Muscle of arm (tissue), 14 donors: ENCODE measurements at places on chromosomes 16 and 17. TPM values are rescaled to one million over a fixed set of nuclear protein-coding genes. Genes with fewer than 3 reads are reported as not detected.

DNA sequence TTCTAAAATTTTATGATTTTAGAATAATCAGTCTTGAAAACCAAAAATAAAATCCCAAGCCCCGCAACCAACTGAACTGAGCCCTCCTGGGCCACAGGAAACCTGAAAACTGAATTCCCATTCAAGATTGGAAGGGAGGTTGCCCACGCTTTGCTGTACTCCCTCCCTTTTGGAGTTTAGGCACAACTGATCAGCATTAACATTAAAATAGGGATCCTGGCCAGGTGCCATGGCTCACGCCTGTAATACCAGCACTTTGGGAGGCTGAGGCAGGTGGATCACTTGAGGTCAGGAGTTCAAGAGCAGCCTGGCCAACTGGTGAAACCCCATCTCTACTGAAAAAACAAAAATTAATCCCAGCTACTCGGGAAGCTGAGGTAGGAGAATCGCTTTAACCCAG is 52.7 kb upstream of the NETO2 start:
- DNase-seq = no peak

- DNase-seq = peak; percentile 79
Observed at GRCh38 chr17:32253117-32253611, 12.5 kb upstream of the RHBDL3 start.

DNA sequence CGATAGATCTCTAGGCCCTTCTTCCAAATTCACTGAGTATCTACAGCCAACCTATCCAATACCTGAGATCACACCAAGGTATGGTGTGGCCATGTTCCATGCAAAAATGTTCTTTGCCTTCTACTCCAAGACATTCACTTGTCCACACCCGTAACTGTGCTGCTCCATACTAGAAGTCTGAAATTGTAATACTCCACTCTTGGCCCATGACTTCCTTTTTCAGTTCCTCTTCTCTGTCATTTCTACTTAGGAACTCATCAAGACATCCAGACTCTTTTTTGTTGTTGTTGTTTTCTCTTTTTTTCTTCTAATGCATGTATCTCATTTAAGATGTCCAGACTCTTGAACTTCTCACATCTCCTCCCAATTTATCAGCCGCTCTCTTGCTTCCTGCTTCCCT is 42.5 kb upstream of the KSR1 start:
- DNase-seq = no peak

DNA sequence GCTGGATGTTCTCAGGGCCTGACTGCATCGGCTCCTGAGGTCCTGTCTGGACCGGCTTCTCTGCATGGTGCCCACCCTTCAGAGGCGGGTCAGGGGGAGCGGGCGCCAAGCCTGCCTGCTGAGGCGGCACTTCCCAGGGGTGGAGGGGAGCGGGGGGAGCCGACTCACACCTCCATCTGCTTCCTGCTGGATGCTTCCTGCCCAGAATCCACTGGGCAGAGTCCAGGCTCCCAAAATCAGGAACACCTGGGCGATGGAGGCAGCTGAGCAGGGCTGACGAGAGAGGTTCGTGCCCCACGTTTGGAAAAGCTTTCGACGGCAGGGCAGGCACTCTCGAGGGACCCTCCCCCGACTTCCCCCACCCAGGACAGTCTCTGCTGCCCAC is 42.2 kb downstream of the TIMM22 start:
- DNase-seq = no peak

- DNase-seq = no peak
Observed at GRCh38 chr16:67187175-67187890, 2.6 kb downstream of the EXOC3L1 start.

- peak; percentile 76 for DNase-seq
Observed at GRCh38 chr16:20763461-20764232, at the start of gene ACSM3. TSS of gene ACSM3 (plus strand) at chr16:20764014. CDS start at chr16:20770035, 6,021 bp downstream.

DNA sequence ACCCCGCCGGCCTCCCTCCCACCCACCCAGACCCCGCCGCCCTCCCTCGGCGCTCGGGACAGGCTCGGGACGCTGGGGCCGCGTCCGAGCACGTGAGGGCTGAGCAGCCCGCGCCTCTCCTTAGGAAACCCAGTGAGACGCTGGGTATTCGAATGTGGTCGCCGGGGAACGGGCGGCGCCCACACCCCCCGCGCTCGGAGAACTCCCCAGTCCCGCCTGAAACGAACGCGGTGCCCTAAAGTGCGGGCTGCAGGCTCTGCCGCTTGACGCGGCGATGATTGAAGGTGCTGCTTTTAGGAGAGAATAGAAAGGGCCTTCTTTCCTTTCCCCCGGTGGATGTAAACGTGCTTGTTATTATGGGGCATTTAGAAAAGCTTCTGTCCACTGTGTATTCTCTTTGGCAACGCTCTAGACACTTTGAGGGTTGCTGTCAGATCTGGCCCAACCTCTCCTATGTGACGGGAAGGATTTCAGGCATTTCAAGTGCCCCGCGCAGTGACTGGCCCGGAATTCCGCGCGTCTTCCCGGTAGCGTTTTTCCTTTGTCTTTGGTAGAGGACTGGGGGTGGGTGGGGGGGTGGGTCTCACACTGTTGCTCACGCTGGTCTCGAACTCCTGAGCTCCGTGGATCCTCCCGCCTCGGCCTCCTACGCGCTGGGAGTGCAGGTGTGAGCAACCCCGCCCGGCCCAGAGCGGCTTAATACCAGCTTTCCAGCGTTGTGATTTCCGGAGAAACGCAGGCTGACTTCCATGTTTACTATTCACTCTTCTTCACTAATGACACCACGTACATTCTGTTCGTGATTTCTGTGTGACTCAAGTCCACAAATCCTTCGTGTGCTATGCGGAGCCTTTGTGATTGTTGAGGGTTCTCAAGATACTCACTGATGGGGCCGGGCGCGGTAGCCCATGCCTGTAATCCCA is 21.8 kb upstream of the FOXK2 start:
- DNase-seq = peak; percentile 48

DNA sequence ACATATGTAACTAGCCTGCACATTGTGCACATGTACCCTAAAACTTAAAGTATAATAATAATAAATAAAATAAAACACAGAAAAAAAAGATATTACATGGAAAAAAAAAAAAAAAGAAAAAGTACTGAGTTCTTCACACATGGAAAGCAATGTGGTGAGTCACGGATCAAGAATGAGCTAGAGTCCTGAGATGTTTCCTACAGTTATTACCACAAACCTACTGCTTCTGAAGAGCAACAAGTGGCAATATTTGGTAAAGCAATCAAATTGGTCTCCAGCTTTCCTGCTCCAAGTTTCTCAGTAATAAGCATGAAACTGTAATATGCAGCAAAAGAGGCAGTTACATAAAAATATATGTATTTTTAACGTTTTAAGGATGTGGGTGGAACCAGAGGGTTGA is 223.3 kb upstream of the SALL1 start:
- no peak for DNase-seq

- no peak for DNase-seq
Observed at GRCh38 chr16:77238593-77238992, 39.4 kb downstream of the SYCE1L start.

DNA sequence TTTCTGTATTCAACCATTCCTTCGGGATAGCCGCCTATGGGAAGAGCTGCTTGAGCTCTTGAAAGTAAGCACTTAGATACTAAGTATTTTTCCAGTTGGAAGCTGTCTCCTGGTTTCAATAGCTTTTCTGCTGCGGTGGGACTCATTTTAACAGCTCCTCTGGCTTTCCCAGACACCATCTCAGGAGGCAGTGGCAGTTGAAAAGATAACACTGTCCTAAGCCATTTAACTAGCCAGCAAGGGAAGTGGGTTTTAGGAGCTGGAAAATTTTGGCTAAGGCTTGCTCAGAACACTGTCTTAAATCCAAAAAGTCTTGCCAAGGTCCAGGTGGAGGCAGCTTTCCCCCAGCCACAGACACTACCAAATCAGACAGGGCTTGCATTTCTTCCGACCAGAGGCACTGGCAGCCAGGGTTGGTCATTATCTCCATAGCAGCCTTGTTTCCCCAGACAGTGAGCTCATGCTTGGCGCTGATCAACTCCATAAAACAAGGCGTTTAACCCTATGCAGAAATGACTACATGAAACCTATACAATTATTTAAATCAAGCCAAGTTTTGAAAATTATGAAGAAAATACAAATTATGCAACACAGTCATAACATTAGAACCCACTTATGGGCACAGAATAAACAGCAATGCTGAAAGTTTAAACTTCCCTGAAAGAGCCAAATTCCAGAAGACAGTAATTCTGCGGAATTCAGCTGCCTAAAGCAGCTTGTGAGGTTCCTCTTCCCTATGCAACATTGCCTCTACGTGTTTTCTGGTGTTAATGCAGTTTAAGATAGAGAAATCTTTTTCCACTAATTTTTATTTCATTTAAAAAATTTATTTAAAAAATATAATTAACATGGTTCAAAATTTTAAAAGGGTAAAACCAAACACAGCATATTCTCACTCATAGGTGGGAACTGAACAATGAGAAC is 25.0 kb downstream of the GABARAPL2 start:
- DNase-seq = peak; percentile 92

GRCh38 chr16:9647981-9648701 is 534.1 kb downstream of the GRIN2A start:
- DNase-seq = peak; percentile 6

GRCh38 chr16:24863582-24864437 is 18.0 kb downstream of the SLC5A11 start:
- DNase-seq = no peak

GRCh38 chr17:57761887-57762286 is 16.8 kb upstream of the CCDC182 start:
- no peak for DNase-seq

DNA sequence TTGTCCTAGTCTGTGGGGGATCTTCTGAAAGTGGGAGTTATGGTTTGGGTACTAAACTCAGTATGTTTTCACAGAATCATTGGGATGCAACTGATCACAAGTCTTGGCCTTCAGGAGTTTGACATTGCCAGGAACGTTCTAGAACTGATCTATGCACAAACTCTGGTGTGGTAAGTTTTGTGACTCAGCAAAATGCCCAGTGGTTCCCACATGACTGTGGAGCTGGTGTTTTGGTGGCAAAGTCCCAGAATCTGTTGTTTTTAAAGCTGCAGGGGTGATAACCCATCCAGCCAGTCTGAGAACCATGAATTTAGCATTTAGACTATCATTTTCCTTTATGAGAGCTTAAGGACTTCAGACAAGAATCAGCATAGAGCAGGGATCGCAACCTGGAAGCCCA is 40.6 kb downstream of the GDE1 start:
- no peak for DNase-seq

DNA sequence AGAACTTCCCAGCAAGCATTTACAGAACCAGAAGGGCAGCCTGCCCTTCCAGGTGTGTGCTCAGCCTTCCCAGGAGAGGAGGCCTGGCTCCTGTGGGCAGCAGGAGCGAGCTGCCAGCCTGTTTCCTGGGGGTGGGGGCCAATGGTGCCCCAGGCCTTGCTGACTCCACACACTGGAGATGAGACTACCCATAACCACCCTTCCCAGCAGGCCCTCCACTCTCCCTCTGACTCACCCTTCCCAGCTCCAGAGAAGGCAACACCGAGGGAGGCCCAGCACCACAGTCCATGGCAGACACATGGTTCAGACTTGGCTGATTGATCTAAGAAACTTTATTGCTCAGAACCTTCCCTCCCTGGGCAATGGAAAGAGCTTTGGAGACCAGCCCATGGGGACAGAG is 1.8 kb upstream of the PRSS53 start:
- DNase-seq = no peak

GRCh38 chr16:86665319-86665675 is 86.9 kb downstream of the FOXL1 start:
- no peak for DNase-seq

DNA sequence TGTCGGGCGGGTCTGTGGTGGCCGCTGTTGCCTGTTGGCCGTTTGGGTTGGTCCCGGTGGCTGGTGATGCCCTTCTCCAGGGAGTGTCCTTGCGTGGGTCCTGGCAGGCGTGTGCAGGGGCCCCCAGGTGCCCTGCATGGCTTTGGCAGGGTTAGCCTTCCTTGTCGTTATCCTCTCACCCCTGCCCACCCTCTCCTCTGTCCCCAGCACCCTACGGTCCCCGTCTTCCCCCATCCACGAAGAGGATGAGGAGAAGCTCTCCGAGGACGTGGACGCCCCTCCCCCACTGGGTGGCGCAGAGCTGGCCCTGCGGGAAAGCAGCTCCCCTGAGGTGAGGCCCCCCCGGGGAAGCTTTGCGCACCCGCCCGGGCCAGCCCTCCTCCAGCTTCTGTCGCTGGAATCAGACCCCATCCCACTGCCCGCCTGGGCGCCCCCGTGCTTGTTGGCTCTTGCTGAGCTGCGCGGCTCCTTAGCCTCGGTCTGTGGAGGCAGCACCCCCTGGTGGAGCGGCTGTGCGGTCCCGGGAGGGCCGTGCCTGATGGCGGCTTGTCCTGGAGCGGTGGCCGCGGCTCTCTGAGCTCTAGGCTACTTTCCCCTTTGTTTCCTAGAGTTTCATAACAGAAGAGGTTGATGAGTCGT is 10.6 kb upstream of the NUDT16L1 start:
- no peak for DNase-seq

- no peak for DNase-seq
Observed at GRCh38 chr17:40486522-40487370, 14.7 kb downstream of the TNS4 start.

GRCh38 chr16:85898521-85899442 is at the start of gene IRF8:
TSS of gene IRF8 (plus strand) at chr16:85899162. CDS start at chr16:85903016, 3,854 bp downstream.
- DNase-seq = peak; percentile 84

DNA sequence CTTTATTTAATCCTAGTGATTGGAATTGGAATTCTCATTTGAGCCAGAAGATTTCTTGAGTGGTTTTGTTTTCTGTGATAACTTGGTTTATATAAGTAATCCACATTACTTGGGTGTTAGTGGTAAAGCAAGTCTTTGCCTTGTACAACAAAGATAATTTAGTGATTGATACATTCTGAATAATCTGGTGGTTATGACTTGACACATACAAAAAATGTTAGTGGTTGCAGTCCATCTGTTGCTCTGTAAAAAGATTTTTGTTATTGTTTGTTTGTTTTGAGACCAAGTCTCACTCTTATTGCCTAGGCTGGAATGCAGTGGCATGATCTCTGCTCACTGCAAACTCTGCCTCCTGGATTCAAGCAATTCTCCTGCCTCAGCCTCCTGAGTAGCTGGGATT is 13.2 kb downstream of the OMG start:
- DNase-seq = no peak

- no peak for DNase-seq
Observed at GRCh38 chr16:9139965-9140364, 48.5 kb downstream of the HAPSTR1 start.

- no peak for DNase-seq
Observed at GRCh38 chr17:50537721-50538548, 5.4 kb downstream of the EPN3 start.

DNA sequence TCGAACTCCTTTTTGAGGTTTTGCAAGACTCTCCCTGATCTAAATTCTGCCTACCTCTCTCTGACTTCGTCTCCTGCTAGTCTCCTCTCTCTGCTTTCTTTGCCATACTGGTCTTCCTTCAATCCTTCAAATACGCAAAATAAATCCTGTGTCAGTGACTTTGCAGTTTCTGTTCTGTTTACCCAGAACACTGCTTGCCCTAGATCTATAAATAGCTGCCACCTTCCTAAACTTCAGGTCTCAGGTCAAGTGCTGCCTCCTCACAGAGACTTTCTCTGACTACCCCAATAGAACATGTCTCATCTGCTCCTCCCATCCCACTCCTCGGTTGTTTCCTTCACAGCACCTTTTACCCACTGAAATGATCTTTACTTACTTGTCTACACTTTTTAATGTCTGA is 78.9 kb downstream of the TRIM37 start:
- no peak for DNase-seq

The GALR2 gene
- not detected for polyA plus RNA-seq

The ZFPM1 gene
- polyA plus RNA-seq = 2.0 TPM

The MYH1 gene
- polyA plus RNA-seq = 19.9 TPM

The HOXB1 gene
- not detected for polyA plus RNA-seq

The NATD1 gene
- 10.9 TPM for polyA plus RNA-seq

The ZNF19 gene
- 2.4 TPM for polyA plus RNA-seq

The ATP6V0D1 gene
- 47.8 TPM for polyA plus RNA-seq

The KREMEN2 gene
- 3.9 TPM for polyA plus RNA-seq

The PAM16 gene
- polyA plus RNA-seq = 21.1 TPM

The NPIPA7 gene
- polyA plus RNA-seq = not detected

The PARD6A gene
- polyA plus RNA-seq = 0.45 TPM

The CLEC10A gene
- 1.1 TPM for polyA plus RNA-seq
